ENCODE measurements at places on chromosomes 13 and 19. TPM values are rescaled to one million over a fixed set of nuclear protein-coding genes. Genes with fewer than 3 reads are reported as not detected.

The OLFM4 gene
- not detected for total RNA-seq

The NCR1 gene
- 0.78 TPM for total RNA-seq

The ZNF625 gene
- 28.2 TPM for total RNA-seq

The ASF1B gene
- total RNA-seq = 33.3 TPM

The KIR2DL4 gene
- not detected for total RNA-seq

The FCAR gene
- not detected for total RNA-seq

The TLE2 gene
- 22.8 TPM for total RNA-seq

The NLRP11 gene
- total RNA-seq = not detected

The KIRREL2 gene
- 9.9 TPM for total RNA-seq

The CATSPERD gene
- not detected for total RNA-seq

The ZNF844 gene
- total RNA-seq = 9.7 TPM

The ATP8A2 gene
- 9.0 TPM for total RNA-seq

The KIR3DL1 gene
- not detected for total RNA-seq

The GSK3A gene
- total RNA-seq = 47.0 TPM

The ZNF492 gene
- total RNA-seq = 0.39 TPM

DNA sequence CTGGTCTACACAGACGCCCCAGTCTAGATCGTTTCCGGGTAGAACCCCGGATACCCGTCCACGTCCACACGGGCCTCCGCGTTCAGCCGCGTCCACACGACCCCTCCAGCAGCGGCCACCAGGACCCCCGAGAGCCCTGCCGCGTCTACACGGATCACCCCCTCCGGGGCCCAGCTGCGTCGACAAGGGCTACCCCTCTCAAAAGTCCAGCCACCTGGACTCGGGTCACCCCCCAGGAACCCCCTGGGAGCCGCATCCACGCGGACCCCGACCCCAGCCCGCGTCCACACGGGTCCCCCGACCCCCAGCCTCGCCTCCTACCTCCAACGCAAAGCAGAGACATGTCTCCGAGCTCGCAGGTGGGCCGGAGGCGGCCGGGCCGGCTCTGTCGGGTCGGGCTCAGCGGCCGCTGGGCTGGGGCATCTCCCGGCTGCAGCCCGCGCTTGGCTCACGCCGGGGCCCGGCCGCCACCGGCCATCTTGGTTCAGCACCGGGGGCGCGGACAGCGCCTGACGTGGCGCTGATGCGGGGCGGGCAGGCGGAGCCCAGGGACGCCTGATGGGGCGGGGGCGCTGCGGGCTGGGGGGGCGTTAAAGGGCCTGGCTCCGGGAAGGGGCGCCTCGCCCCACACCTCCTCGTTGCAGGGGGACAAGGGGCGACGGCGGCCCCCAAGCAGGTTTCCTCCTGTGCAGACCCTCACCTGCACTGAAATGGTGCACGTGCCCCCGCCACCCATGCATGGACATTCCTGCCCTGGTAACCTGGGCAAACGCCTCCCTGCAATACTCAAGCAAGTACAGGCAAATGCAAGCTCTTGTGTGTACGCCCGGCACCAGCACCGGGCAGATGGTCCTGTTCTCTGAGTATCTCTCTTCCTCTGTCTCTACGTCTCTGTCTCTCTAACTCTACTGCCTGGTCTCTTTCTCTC lies at the start of gene UNC13A:
Gene UNC13A (minus strand): TSS at position 498 of the 928 bp plus-strand sequence. CDS start 155 bp downstream, at position 343.
- H3K27ac ChIP-seq = peak within 1 kb of the TSS; percentile 86
- H3K27me3 ChIP-seq = no peaks in the 10 kb centered on the region
- peaks cover 10% of the 10 kb centered on the region for H3K4me1 ChIP-seq
- DNase-seq = peak; percentile 88
- no peaks in the 10 kb centered on the region for H3K36me3 ChIP-seq

DNA sequence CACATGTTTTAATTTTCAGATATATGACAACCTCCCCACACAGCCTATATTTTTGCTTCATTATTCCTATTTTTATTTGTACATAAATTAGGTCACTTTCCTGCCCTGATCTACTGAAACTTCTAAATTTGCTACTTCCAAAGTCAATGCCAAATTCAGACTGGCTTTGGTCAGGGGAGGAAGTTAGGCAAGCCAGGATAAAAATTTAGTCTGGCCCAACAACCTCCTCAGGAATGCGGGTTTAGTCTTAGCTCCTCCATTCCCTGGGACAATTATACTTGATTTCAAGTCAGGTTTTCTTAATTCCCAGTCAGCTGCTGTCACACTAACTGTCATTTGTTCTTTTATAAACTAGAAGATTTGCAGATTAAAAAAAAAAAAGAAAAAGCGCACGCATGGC lies 84.3 kb downstream of the TM9SF2 start:
- no peaks in the 10 kb centered on the region for H3K36me3 ChIP-seq
- no peak overlapping the region for H3K4me3 ChIP-seq
- H3K27me3 ChIP-seq = no peaks in the 10 kb centered on the region

DNA sequence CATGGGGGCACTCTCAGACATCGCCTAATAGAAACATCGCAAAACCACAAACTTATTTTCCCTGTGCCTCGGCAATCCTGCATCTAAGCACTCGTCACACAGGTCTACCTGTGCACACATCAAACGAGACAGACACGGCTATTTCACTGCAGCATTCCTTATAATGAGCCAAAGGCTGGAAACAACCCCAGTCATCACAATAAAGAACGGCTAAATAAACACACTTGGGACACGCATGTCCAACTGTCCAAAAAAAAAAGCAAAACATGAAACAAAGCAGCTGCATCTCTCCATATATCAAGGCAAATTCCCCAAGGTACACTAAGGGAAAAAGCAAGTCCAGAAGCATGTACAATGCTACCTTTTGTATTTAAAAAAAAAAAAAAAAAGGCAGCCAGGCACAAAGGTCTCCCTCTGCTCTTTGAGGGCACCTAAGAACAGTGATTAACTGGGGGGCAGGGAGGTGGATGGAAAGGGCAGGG lies 27.2 kb upstream of the CCNP start:
- H3K36me3 ChIP-seq = no peaks in the 10 kb centered on the region
- no peak overlapping the region for H3K4me3 ChIP-seq

GRCh38 chr13:80097561-80097960 lies 243.4 kb downstream of the SPRY2 start:
- H3K4me3 ChIP-seq = no peak overlapping the region
- H3K27ac ChIP-seq = no peak overlapping the region
- 0 out of 2 replicates have a peak, but pooled peaks cover 4% of the 10 kb centered on the region for H3K4me1 ChIP-seq
- H3K27me3 ChIP-seq = no peaks in the 10 kb centered on the region

DNA sequence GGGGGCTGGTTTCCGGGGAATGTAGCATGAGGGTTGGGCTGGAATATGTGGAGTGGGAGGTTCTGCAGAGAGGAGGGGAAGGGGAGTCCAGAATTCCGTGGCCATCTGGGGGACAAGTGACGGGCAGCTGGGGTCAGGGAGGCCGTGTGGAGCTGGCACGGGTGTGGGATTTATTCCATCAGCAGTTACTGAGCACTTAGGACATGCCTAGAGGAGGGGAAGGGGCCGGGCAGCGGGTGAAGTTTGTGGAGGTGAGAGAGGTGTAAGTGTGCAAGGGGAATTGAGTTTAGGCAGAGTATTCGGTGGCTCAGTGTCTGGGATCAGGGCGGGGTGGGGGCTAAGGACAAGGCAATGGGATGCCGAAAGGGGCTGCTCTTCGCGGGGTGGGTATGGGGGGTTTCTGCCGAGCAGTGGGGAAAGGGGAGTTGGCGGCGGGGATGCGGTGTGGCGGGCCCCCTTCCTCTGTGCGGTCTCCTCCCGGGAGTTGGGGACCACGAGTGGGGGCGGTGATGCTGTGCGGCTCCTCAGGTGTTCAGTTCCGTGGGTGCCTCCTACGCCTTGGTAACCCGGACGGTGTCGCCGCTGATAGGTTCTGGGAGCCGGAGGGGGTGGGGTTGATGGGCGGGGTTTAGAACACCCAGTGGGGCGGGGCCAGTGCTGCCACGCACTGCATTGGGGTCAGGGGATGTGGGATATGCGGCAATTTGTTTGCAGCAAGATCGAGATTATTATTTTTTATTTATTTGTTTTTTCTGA lies 5.4 kb downstream of the CCDC61 start:
- peaks cover 8% of the 10 kb centered on the region for H3K4me1 ChIP-seq
- DNase-seq = peak; percentile 85
- no peak overlapping the region for H3K27ac ChIP-seq

GRCh38 chr13:43301346-43301969 lies 278.1 kb downstream of the DNAJC15 start:
- H3K27me3 ChIP-seq = no peaks in the 10 kb centered on the region
- no peak for DNase-seq
- H3K27ac ChIP-seq = no peak overlapping the region

- DNase-seq = peak; percentile 98
- H3K4me3 ChIP-seq = peak within 1 kb of the TSS; percentile 59
- peaks cover 5% of the 10 kb centered on the region for H3K4me1 ChIP-seq
- H3K36me3 ChIP-seq = no peaks in the 10 kb centered on the region
- no peak within 1 kb of the TSS for H3K27ac ChIP-seq
Observed at GRCh38 chr19:44356383-44357111, at the start of gene ZNF112. Gene ZNF112 (minus strand): TSS chr19:44356680. CDS start chr19:44340539, 16,141 bp downstream.

GRCh38 chr19:40642757-40643305 lies 41.7 kb downstream of the LTBP4 start:
- H3K36me3 ChIP-seq = no peaks in the 10 kb centered on the region
- H3K27ac ChIP-seq = no peak overlapping the region
- peaks cover 7% of the 10 kb centered on the region for H3K4me1 ChIP-seq
- DNase-seq = no peak
- H3K27me3 ChIP-seq = no peaks in the 10 kb centered on the region

DNA sequence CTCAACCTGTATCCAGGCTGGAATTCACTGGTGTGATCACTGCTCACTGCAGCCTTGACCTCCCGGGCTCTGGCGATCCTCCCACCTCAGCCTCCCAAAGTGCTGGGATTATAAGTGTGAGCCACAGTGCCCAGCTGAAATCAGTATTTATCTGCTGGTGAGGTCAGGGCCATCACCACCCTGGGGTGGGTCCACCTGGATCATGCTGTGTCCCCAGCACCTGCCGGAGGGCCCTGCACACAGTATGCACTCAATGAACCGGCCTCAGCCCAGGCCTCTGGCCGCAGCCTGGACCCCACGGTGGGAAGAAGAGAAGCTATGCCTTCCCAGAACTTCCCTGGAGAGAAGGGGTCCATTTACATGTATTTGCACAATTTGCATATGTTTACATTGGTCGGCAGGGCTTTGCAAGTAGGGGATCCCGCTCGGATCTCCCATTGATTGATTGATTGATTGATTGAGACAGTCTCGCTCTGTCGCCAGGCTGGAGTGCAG lies 2.6 kb upstream of the SLC5A5 start:
- peaks cover 3% of the 10 kb centered on the region for H3K36me3 ChIP-seq
- H3K4me1 ChIP-seq = peaks cover 12% of the 10 kb centered on the region
- H3K27ac ChIP-seq = 0 out of 2 replicates have a peak overlapping the region, but pooled peaks have one; percentile 21

- H3K36me3 ChIP-seq = peaks cover 4% of the 10 kb centered on the region
- no peak overlapping the region for H3K4me3 ChIP-seq
- H3K27me3 ChIP-seq = no peaks in the 10 kb centered on the region
- DNase-seq = no peak
- H3K27ac ChIP-seq = no peak overlapping the region
- no peaks in the 10 kb centered on the region for H3K4me1 ChIP-seq
Observed at GRCh38 chr13:59501004-59501403, 662.7 kb downstream of the DIAPH3 start.

- H3K27ac ChIP-seq = no peak overlapping the region
- no peaks in the 10 kb centered on the region for H3K36me3 ChIP-seq
- H3K4me1 ChIP-seq = no peaks in the 10 kb centered on the region
- no peak for DNase-seq
- no peak overlapping the region for H3K4me3 ChIP-seq
Observed at GRCh38 chr19:54255105-54255775, 1.8 kb downstream of the LILRB5 start.

DNA sequence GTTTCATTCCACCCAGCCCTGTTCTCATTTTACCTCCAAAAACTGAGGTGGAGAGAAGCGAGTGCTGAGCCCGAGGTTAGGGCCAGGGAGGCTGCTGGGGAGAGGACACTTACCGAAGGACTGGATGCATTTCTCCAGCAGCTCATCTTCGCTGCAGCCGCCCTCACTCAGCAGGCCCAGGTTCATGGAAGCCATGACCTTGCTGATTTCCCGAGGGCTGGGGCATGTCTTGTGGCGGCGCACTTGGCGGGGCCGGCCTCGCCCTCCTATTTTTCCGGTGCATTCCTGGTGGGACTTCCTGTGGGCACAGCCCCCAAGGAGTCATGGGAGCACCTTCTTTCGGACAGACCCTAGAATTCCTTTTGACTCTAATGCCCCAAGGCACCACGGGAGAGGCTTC lies 4.2 kb downstream of the RASGRP4 start:
- H3K4me1 ChIP-seq = peaks cover 22% of the 10 kb centered on the region
- no peak overlapping the region for H3K27ac ChIP-seq
- no peaks in the 10 kb centered on the region for H3K36me3 ChIP-seq
- DNase-seq = no peak

GRCh38 chr19:1089891-1090290 lies 5.3 kb downstream of the POLR2E start:
- H3K36me3 ChIP-seq = peaks cover 9% of the 10 kb centered on the region
- no peaks in the 10 kb centered on the region for H3K27me3 ChIP-seq
- DNase-seq = no peak
- no peak overlapping the region for H3K4me3 ChIP-seq

DNA sequence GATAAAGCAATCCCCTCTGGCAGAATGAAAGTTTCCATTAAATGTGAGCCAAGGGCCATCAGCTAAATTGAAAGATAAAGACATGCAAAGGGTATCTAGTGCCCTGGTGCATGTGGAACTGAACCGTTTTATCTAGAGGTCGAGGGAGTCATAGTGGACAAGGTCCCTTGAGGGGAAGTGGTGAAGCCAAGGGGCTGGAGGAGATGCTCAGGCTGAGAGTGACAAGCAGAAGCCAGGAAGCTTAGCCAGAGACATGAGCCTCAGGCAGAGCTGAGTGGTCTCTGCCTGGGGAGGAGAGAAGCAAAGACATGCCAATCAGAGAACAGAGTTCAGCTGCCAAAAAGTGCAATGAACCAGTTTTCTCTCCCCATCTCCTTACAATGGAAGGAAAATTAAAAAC lies 68.1 kb upstream of the SLC10A2 start:
- no peak for DNase-seq
- H3K27me3 ChIP-seq = no peaks in the 10 kb centered on the region
- no peaks in the 10 kb centered on the region for H3K36me3 ChIP-seq
- H3K4me3 ChIP-seq = no peak overlapping the region
- H3K4me1 ChIP-seq = no peaks in the 10 kb centered on the region
- no peak overlapping the region for H3K27ac ChIP-seq

GRCh38 chr19:40387155-40387554 lies 2.8 kb downstream of the HIPK4 start:
- no peaks in the 10 kb centered on the region for H3K4me1 ChIP-seq
- DNase-seq = no peak
- no peaks in the 10 kb centered on the region for H3K36me3 ChIP-seq
- H3K27me3 ChIP-seq = no peaks in the 10 kb centered on the region
- H3K4me3 ChIP-seq = no peak overlapping the region

Measured in GM23338 (cell line).